Cortex of kidney (tissue), 1 donor: ENCODE measurements at places on chromosomes 6 and 20.

DNA sequence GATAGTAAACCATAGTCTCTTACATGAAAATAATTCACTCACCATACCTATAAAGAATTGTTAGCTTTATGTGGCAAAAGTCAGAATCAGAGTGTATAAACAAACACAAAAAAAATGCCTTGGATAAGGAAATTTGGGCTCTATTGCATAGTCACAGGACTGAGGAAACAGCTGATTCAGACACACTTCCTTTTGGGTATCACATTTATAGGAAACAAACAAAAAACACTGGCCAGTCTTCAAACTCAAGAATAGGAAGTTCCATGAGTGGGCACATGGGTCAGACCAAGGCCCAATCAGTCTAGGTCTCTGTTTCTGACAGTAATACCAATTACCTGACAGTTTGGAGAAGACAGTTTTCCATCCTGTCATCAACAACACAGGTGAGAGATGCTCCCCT is 8.0 kb downstream of the SLC18B1 start:
- DNase-seq: no peak

- DNase-seq: no peak
Measured at GRCh38 chr6:114862819-114863218, 520.0 kb upstream of the HS3ST5 start.

GRCh38 chr6:139877828-139878405 is 503.5 kb upstream of the CITED2 start:
- no peak for DNase-seq

GRCh38 chr6:119446609-119447008 is 97.0 kb upstream of the MAN1A1 start:
- DNase-seq: no peak

GRCh38 chr6:133817460-133818047 is 71.4 kb upstream of the TCF21 start:
- DNase-seq: no peak
